Caco-2 (cell line): ENCODE measurements at places on chromosomes 3 and 15.

GRCh38 chr15:98039596-98039995 lies 79.1 kb downstream of the ARRDC4 start:
- H3K27me3 ChIP-seq: no peaks in the 10 kb centered on the region
- DNase-seq: no peak
- no peaks in the 10 kb centered on the region for H3K36me3 ChIP-seq
- H3K4me1 ChIP-seq: no peaks in the 10 kb centered on the region

DNA sequence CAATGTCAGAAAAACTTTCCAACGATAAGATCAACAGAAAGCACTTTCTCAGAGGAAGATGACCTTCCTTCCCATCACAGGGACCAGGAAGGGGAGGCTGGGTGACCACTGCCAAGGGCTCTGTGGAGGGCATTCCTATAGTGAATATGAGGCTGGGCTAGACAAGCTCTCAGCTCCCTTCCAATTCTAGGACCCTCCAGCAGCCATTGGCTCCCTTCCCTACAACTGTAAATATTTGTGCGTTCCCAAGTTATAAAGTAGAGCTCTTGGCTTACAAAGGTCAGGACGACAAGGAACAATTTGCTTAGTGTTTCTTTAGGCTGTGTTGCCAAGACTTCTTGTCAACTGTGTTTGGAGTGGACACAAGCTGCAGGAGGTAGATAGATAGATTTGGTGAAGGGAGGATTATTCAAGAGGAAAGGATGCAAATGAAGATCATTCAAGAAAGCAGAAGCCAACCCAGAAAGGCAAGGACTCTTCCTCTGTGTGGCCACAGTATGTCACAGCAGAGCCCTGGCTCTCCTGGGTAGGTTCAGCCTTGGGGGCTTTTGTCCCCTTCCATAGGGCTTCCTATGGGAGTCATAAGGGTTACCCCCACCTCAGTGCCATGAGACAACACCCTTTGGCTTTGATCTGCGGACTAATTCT lies 223.6 kb upstream of the TLE3 start:
- no peak overlapping the region for H3K4me3 ChIP-seq
- H3K27me3 ChIP-seq: no peaks in the 10 kb centered on the region
- peaks cover 26% of the 10 kb centered on the region for H3K4me1 ChIP-seq
- no peaks in the 10 kb centered on the region for H3K36me3 ChIP-seq
- H3K27ac ChIP-seq: no peak overlapping the region

GRCh38 chr15:44215594-44215993 lies 20.5 kb upstream of the FRMD5 start:
- H3K4me3 ChIP-seq: no peak overlapping the region
- H3K27me3 ChIP-seq: no peaks in the 10 kb centered on the region
- no peaks in the 10 kb centered on the region for H3K36me3 ChIP-seq
- peaks cover 8% of the 10 kb centered on the region for H3K4me1 ChIP-seq
- no peak for DNase-seq

GRCh38 chr3:39144748-39145380 lies 8.5 kb downstream of the CSRNP1 start:
- H3K36me3 ChIP-seq: peaks cover 2% of the 10 kb centered on the region
- no peaks in the 10 kb centered on the region for H3K27me3 ChIP-seq
- no peak for DNase-seq
- no peak overlapping the region for H3K27ac ChIP-seq
- H3K4me3 ChIP-seq: no peak overlapping the region

DNA sequence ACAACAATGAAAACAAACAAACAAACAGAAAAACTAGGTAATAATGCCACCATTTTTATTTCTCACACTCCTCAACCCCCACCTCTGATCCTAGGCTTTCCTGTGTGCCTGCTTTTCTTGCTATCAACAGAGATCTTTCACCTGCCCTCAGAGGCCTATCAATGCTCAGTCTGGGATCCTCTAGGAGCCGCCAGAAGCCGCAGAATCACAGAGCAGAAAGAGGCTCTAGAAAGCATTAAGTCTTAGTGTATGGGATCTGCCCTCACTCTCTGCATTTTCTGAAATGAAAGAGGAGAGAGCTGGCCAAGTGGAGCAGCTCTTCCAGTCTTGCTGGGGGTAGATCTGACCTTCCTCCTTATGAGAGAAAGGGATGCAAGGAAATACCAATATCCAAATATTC lies 306.8 kb downstream of the TUSC7 start:
- no peaks in the 10 kb centered on the region for H3K4me1 ChIP-seq
- no peaks in the 10 kb centered on the region for H3K36me3 ChIP-seq
- peak; percentile 5 for DNase-seq
- no peak overlapping the region for H3K4me3 ChIP-seq
- H3K27ac ChIP-seq: no peak overlapping the region
